ENCODE measurements at places on chromosomes 12 and 14.

DNA sequence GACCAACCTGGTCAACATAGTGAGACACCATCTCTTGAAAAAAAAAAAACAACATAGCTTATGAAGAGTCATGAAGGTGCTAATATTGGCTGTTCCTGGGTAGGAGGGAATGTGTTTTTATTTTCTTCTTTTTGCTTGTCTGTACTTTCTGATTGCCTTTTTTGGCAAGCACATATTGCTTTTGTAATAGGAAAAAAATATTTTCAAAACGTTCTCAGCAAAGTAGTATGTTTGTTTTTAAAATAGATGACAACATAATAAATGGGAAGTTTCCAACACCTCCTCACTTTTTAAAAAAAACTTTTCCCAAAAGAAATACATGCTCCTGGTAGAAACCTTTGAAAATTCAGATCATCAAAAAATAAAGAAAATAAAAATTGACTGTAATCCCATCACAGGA, 20.9 kb downstream of the FOS start:
- no peak for DNase-seq

- DNase-seq = peak; percentile 95
Observed at GRCh38 chr12:68807576-68808387, at the start of gene MDM2. MDM2 (plus strand) TSS chr12:68808177; CDS start chr12:68808478, 301 bp downstream.

- no peak for DNase-seq
Observed at GRCh38 chr12:122062832-122063693, 15.5 kb upstream of the MLXIP start.

GRCh38 chr12:131194166-131194565, 240.5 kb downstream of the ADGRD1 start:
- DNase-seq = peak; percentile 19

DNA sequence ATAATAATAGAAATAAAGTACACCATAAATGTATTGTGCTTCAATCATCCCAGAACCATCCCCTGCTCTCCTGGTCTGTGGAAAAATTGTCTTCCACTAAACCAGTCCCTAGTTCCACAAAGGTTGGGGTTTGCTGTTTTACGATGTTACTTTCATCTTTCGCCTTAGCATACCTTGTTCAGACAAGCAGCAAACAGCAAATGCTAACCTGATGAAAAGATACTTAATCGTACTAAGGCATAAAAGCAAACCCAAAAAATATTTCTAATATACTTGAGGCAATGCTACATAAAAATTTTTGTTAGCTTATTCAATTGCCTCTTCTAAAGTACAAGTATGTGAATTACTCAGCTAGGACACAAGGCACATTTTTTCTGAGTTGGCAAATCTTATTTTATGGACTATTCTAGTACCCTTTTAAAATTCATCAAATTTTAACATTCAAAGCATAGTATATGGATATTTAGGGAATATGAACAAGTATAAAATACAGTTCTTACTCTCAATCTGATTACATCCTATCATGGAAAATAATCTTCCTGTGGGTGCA, 97.1 kb upstream of the PLEKHG7 start:
- DNase-seq = no peak

DNA sequence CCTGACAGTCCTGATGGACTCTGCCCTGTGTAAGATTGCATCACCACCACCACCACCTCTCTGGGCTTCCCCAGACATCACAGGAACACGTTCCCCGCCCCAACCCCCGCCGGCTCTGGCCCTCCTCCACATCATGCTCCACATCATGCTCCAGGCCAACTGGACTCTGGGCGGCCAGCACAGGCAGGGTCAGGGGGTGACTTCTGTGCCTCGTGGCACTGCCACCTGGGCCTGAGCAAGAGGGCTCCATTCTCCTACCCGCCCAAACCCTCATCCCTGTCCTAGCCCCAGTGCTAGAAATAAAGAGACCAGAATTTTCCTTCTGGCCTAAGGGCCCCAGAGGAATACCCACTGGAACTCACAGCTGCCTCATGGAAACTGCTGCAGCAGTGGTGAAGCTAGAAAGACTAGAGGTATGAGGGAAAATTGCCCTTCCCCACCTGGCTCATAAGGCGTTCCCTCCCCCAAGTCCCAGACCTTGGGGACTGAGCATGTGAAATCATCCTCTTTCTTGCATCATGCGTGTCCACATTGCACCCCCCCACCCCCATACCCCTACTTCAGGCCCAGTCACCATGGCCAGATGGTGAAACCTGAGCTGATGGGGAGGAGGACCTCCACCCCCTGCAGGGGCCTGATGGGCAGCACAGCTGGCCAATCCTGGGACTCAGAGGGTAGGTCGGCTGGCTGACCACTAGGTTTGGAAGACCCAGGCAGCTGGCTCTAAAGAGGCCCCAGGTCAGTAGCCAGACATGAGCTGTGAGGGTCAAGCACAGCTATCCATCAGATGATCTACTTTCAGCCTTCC, at the start of gene INHBE:
Gene INHBE (plus strand): TSS at position 742 of the 808 bp plus-strand sequence. CDS start 230 bp downstream, outside the sequence.
- no peak for DNase-seq

DNA sequence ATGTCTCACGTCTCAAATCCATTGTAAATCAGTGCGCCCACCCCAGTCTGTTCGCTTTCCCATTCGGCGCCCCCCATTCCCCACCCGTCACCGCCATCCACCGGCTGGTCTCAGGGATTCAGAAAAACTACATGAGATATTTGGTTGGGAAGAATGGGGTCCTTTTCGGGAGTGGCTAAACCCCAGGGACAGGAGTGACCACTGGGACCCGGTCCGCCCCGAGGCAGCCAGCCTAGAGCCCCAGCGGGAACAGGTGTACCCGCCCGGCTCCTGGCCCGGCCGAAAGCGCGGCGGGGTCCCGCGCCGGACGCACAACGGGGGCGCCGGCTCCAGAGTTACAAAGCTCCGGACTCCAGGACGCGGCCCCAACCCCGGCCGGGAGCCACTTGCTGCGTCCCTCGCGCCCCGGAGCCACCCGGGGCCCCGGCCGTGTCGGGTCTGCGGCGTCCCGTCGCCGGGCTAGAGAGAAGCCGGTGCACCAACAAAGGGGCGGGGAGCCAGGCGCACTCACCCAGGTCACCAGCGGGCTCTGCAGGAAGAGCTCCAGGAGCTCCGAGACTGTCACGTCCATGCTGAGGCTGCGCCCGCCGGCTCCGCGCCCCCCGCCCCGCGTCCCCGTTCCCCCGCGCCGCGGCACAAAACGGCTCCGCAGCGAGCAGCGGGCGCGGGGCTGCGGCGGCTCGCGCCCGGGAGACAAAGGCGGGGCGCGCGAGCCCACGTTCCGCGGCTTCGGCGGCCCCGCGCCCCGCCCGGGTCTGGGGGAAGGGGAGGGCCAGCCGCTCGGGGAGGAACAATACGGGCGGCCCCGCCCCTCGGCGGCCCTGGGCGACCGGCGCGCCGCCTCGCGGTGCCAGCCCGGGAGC, at the start of gene CCDC88C:
Gene CCDC88C (minus strand): TSS at position 701 of the 863 bp plus-strand sequence. CDS start 130 bp downstream, at position 571.
- DNase-seq = peak; percentile 85

DNA sequence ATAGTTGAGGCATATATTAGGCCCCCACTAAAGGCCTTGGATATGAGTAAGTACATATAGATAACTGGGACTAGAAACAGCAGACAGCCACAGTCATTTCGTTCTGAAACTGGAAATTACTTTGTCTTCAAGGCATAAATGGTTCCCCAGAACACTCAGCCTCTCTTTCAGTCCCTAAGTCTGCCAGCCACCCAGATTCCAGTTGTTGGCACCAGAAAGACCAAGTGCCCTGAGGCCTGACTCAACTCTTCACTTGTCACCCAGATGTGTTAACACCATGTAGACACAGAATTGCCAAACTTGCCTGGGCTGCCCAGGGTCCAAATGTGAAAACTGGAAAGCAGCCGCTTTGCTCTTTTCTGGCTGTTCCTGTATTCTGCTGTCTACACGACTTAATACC, 3.0 kb upstream of the LGALS3 start:
- no peak for DNase-seq

DNA sequence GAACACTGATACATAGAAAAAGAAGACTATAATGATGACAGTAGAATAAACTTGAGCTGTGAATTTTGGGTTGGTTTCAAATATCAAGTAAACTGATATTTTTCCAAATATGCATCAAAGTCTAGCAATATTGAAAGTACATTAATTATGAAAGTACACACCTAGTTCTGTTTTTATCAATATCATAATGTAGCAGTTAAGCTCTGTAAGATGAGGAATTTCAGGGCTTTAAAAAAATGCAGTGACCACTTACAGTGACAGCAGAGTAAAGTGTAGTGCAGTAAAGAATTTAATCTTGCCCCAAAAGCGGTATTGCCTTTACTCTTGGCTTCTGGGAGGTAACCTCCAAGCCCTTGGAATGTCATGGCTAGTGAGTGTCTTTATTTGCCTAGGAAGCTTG, 102.9 kb upstream of the ABCD2 start:
- DNase-seq = no peak

GRCh38 chr14:90045616-90046015, 16.2 kb upstream of the KCNK13 start:
- DNase-seq = no peak

GRCh38 chr14:70981000-70981952, 74.0 kb downstream of the PCNX1 start:
- no peak for DNase-seq

GRCh38 chr14:94460631-94461416, 8.2 kb upstream of the SERPINA11 start:
- DNase-seq = no peak

GRCh38 chr12:96422192-96422591, 22.0 kb upstream of the CDK17 start:
- no peak for DNase-seq

DNA sequence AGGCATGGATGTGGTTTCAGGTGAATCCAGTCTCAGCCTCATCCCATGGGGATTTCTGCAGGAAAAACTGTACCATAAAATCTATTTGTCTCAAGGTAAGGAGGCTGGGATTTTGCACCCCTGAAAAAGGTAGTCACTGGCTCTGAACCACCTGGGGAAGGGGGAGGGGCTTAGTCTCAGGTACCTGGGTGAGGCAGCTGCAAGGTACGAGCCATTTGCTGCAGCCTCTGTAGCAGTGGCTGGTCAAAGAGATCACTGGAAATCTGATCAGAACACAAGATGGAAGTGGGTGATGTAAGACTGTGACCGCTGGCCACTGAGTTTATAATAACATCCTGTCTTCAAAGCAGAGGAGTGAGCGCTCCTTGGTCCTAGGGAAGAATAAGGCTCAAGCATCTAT, 209.9 kb upstream of the NOS1 start:
- no peak for DNase-seq

DNA sequence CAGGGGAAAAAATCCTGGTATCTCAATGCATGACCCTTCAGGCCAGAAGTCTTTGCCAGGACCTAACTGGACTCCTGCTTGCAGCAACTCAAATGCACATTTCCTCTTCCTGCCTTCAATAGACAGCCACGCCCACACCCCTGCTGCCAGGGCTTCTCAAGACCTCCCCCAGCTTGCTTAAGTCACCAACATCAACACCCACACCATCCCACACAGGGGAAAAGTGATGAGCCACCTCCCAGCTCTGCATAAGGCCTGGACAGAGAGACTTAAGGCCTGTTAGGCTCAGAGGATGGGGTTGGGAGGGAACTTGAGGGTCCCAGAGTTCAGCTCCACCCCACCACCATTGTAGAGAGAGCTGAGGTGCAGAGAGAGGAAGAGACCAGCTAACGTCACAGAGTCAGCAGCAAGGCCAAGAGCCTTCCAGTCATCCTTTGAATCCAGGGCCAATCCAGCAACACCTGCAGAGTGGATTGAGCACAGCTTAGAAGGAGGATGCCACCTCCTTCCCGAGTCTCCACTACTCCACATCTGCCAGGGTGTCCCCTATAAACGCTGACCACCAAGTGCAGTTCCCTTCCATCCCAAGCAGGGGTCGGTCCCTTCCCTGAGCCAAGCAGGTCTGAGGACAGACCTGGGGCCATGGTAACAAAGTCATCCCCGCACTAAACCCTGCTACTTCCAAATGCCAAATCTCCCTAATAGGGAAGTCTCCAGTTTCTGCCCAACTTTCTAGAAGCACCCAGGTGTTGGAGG, 50.0 kb downstream of the KDM2B start:
- DNase-seq = peak; percentile 77

DNA sequence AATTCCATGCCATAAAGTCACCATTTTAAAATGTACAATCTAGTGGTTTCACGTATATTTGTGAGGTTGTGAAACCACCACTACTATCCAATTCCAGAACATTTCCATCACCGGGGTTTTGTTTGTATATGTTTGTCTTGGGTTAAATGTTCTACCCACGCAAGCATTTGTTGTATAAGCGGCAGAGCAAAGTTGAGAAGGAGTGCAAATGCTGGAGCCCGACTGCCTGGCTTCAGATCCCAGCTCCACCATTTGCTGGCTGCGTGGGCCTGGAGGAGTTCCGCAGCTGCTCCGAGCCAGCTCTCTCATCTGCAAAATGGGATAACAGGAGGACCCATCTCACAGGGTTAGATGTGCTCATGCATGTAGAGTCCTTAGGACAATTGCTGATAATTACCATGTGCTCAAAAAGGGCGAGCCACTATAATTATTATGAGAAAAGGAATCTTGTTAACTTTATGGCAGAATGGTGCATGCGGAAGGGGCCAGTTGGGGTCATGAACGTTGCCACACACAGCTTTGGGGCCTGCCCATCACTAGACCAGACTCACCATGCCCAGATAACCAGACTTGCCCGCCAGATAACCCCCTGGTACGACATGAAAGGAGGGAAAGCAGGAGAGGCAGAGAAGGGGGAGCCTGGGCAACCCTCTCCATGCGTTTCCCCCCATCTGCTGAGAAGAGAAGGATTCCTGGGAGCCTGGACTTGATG, 6.4 kb downstream of the ACTN1 start:
- DNase-seq = no peak

DNA sequence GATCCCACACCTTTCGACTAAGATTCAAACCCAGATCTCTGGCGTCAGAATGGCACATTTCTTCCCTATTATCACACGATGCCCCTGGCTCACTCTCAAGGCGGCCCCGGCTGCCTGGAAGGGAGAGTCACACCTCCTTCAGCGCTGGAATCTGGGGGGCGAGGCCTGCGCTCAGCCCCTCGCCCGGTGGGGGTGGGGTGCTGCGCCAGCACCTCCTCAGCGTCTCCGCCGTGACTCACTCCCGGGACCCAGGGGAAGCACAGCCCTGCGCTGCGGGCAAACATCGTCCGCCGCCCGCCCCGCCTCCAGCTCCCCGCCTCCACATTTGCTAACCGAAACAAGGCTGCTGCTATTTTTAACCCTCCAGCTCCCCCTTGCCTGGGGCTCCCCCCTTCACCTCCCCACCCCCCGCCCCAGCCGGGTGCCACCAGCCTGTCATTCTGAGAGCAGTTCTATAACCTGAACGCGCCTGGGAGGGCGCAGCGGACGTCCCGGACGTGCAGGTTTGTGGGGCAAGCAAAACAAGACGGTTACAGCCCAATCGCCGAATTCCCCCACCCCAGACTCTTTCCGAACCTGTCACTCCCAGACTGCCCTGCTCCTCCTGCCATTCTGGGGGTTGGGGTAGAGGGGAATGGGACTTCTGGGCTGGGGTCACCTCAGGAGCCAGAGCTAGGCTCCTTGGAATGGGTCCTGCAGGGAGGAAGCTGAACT, 6.7 kb downstream of the HDAC7 start:
- peak; percentile 97 for DNase-seq

- DNase-seq = no peak
Observed at GRCh38 chr14:65506801-65507200, 94.3 kb downstream of the FUT8 start.

Measured in stimulated activated CD4-positive, alpha-beta T cell treated with anti-CD3 and anti-CD28 coated beads, Interleukin-15, amount 100 ng/mL, for 24 hours (primary cell).